Astrocyte of the spinal cord (primary cell): ENCODE measurements at places on chromosomes 7 and 10.
A peak's percentile ranks its signal among the peaks of the same experiment; 100 is the strongest.

DNA sequence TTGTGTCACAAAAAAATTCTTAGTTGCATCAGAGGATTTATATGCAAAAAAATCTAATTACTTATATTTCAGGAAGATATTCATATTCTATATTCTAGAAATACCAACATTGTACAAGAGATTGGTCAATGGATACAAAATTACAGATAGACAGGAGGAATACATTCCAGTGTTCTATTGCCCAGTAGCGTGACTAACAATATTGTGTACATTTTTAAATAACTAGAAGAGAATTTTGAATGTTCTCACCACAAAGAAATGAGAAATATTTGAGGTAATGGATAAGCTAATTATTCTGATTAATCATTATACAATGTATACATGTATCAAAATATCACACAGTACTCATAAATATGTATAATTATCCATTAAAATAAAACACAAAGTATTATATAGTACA, 253.3 kb downstream of the IPMK start:
- DNase-seq, result no peak

- DNase-seq, result no peak
These were observed 1.5 kb downstream of the HDAC9 start for GRCh38 chr7:18497082-18497481.

- peak; percentile 22 for DNase-seq
These were observed 17.1 kb downstream of the CNNM1 start for GRCh38 chr10:99346247-99346646.

- no peak for DNase-seq
These were observed 102.2 kb downstream of the TAX1BP1 start for GRCh38 chr7:27842094-27842692.

DNA sequence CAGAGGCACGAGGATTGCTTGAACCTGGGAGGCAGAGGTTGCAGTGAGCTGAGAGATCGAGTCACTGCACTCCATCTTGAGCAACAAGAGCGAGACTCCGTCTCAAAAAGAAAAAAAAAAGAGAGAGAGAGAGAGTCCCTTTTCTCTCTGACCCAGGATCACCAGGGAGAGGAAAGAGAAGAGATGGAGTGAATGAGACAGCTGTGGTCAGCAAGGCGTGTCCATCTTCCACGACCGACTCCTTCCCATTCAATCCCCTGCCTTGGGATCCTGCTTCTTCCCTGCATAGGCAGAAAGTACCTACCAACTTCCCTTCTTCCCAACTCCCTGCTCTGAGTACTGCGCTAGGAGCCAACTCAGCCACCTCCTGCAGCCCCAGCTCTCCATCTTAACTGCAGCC, 5.2 kb upstream of the ZAN start:
- no peak for DNase-seq
